Liver (tissue), 10 donors: ENCODE measurements at places on chromosomes 7 and 10.

- peaks cover 5% of the 10 kb centered on the region for H3K4me1 ChIP-seq
- no peaks in the 10 kb centered on the region for H3K36me3 ChIP-seq
- DNase-seq, result no peak
- no peaks in the 10 kb centered on the region for H3K27me3 ChIP-seq
Observed at GRCh38 chr10:12400266-12400931, 51.1 kb downstream of the CAMK1D start.

GRCh38 chr7:121525155-121525819 is 129.2 kb upstream of the FAM3C start:
- no peaks in the 10 kb centered on the region for H3K4me1 ChIP-seq
- no peak overlapping the region for H3K4me3 ChIP-seq
- H3K27me3 ChIP-seq, result no peaks in the 10 kb centered on the region
- DNase-seq, result no peak
- H3K27ac ChIP-seq, result no peak overlapping the region

DNA sequence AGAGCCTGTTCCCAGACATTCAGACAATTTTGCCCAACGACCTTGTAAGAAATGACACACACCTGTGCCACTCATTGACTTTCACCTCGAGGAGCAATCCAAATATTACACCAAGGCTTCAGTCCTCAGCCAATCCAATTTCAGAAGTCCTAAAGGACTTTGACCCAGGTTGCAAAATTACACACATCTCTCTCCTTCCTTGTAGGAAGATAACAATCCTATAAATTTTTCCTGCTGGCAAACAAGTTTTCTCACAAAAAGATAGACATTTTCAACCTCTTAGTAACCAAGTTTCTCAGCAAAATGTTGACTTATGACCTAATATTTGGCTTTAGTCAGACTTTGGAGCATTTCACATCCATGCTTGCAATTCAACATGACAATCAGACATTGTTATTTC is 745.0 kb downstream of the GRID1 start:
- H3K36me3 ChIP-seq, result no peaks in the 10 kb centered on the region
- no peak for DNase-seq
- H3K4me1 ChIP-seq, result no peaks in the 10 kb centered on the region

- H3K4me1 ChIP-seq, result no peaks in the 10 kb centered on the region
- no peaks in the 10 kb centered on the region for H3K36me3 ChIP-seq
- H3K27me3 ChIP-seq, result no peaks in the 10 kb centered on the region
- no peak overlapping the region for H3K27ac ChIP-seq
Observed at GRCh38 chr7:137670222-137671064, 176.3 kb downstream of the DGKI start.

- H3K27me3 ChIP-seq, result no peaks in the 10 kb centered on the region
- H3K27ac ChIP-seq, result no peak overlapping the region
- H3K4me3 ChIP-seq, result no peak overlapping the region
- H3K36me3 ChIP-seq, result no peaks in the 10 kb centered on the region
- no peaks in the 10 kb centered on the region for H3K4me1 ChIP-seq
Observed at GRCh38 chr10:93406364-93407145, 75.6 kb downstream of the MYOF start.

- no peak for DNase-seq
- H3K4me3 ChIP-seq, result no peak overlapping the region
- H3K4me1 ChIP-seq, result no peaks in the 10 kb centered on the region
- no peaks in the 10 kb centered on the region for H3K36me3 ChIP-seq
- no peaks in the 10 kb centered on the region for H3K27me3 ChIP-seq
Observed at GRCh38 chr7:41744161-41744560, 41.3 kb upstream of the INHBA start.

GRCh38 chr7:31284106-31284505 is 56.4 kb downstream of the NEUROD6 start:
- H3K27ac ChIP-seq, result no peak overlapping the region
- no peaks in the 10 kb centered on the region for H3K27me3 ChIP-seq
- H3K4me3 ChIP-seq, result no peak overlapping the region
- H3K36me3 ChIP-seq, result no peaks in the 10 kb centered on the region

- peak; percentile 44 for DNase-seq
- H3K27ac ChIP-seq, result no peak overlapping the region
- H3K4me1 ChIP-seq, result no peaks in the 10 kb centered on the region
- no peak overlapping the region for H3K4me3 ChIP-seq
- no peaks in the 10 kb centered on the region for H3K27me3 ChIP-seq
Observed at GRCh38 chr10:11424456-11425295, 186.8 kb downstream of the USP6NL start.

DNA sequence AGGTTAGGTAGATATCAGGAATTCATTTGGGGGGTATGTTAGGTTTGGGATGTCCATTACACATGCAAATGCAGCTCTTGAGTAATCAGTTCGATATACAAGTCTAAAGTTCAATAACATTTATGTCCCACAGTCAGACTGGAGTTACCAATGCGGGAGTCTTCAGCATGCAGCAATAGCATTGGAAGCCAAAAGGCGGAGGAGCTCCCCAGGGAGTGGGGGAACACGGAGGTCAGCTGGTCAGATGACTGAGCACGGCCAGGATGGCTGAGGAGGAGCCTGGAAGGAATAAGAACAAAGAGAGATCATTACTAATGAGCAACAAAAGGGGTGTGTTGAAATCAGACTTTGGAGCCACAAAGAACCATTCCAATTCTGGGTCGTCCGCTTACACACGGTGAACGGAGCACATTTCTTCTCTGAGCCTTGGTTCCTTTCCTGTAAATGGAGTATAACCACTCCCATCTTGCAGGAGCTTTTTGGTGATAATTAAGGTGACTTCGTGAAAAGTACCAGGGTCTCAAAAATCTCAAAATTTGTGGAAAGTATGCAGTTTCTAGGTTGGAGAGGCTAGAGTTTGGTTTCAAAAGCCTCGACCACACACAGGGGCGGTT is 478 bp upstream of the ZNF22 start:
- peaks cover 62% of the 10 kb centered on the region for H3K4me1 ChIP-seq
- H3K36me3 ChIP-seq, result no peaks in the 10 kb centered on the region
- peak overlapping the region; percentile 79 for H3K4me3 ChIP-seq
- H3K27me3 ChIP-seq, result no peaks in the 10 kb centered on the region

- no peaks in the 10 kb centered on the region for H3K27me3 ChIP-seq
- no peaks in the 10 kb centered on the region for H3K4me1 ChIP-seq
- H3K27ac ChIP-seq, result no peak overlapping the region
- H3K4me3 ChIP-seq, result no peak overlapping the region
- no peaks in the 10 kb centered on the region for H3K36me3 ChIP-seq
Observed at GRCh38 chr10:73964743-73965142, 33.2 kb upstream of the VCL start.

- no peaks in the 10 kb centered on the region for H3K36me3 ChIP-seq
- no peaks in the 10 kb centered on the region for H3K27me3 ChIP-seq
- H3K27ac ChIP-seq, result no peak overlapping the region
- no peak for DNase-seq
- H3K4me1 ChIP-seq, result peaks cover 5% of the 10 kb centered on the region
- no peak overlapping the region for H3K4me3 ChIP-seq
Observed at GRCh38 chr7:47180516-47180826, 401.4 kb downstream of the TNS3 start.

DNA sequence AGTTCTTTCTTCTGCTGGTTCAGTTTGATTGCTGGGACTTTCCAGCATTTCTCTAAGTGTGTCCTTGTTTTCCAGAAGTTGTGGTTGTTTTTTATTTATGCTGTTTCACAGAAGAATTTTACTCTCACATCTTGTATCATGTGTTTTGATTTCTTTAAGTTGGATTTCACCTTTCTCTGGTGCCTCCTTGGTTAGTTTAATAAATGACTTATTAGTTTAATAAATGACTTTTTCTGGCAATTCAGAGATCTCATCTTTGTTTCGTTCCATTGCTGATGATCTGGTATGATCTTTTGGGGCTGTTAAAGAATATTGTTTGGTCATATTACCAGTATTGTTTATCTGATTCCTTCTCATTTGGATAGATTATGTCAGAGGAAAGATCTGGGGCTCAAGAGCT is 59.8 kb upstream of the CYP2C9 start:
- H3K27ac ChIP-seq, result no peak overlapping the region
- no peaks in the 10 kb centered on the region for H3K27me3 ChIP-seq
- H3K36me3 ChIP-seq, result no peaks in the 10 kb centered on the region
- H3K4me3 ChIP-seq, result no peak overlapping the region
- no peaks in the 10 kb centered on the region for H3K4me1 ChIP-seq

DNA sequence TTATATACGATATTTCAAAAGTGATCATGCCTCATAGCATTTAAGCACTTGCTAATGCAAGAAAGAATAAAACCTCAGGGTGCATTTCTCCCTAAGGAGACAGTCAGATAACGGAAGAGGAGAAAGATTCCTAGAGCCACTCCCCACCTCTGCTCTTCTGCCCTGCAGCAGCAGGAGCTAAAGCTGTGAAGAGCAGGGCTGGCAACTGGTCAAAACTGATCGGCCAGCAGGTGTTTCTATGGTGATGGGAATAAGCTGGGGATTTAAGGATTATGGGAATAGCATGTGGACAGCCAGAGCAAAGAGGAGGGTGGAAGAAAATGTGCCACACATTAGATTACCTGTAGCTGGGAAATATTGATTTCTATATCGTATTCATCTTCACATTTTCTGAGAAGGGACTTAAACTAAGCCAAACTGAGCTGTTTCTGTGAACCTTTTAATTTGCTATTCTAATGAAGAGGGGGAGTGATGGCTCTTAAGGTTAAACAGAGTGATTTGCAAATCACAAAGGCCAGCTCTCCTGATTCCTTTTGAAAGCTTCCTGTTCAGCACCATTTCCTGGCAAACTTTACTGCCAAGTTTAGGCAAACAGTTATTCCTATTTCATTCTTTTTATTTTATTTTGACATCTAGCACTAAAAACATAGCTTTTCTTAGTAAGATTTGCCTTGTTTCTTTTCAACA is 268.9 kb upstream of the PFKP start:
- H3K27me3 ChIP-seq, result no peaks in the 10 kb centered on the region
- no peak for DNase-seq
- no peak overlapping the region for H3K27ac ChIP-seq
- no peaks in the 10 kb centered on the region for H3K4me1 ChIP-seq
- no peak overlapping the region for H3K4me3 ChIP-seq

- no peak for DNase-seq
- peaks cover 73% of the 10 kb centered on the region for H3K36me3 ChIP-seq
- no peak overlapping the region for H3K4me3 ChIP-seq
- H3K27ac ChIP-seq, result no peak overlapping the region
Observed at GRCh38 chr10:100927266-100927665, 14.5 kb downstream of the SLF2 start.
